IgD-negative memory B cell (primary cell): ENCODE measurements at places on chromosomes 11 and 22. TPM values are rescaled to one million over a fixed set of nuclear protein-coding genes. Genes with fewer than 3 reads are reported as not detected.

Gene SMTN
- 6.0 TPM for polyA plus RNA-seq

Gene LPXN
- polyA plus RNA-seq, result 141 TPM

Gene OMP
- polyA plus RNA-seq, result not detected

Gene CNIH2
- polyA plus RNA-seq, result not detected

Gene CLCF1
- polyA plus RNA-seq, result 5.1 TPM

Gene OR4C11
- polyA plus RNA-seq, result not detected

Gene PTPN5
- polyA plus RNA-seq, result not detected

Gene SYT7
- polyA plus RNA-seq, result not detected

Gene SCN3B
- polyA plus RNA-seq, result not detected

Gene UCP2
- 1,475 TPM for polyA plus RNA-seq

Gene LRRC10B
- polyA plus RNA-seq, result not detected

Gene SLC17A6
- polyA plus RNA-seq, result not detected

Gene TEX12
- 0.20 TPM for polyA plus RNA-seq

Gene BID
- polyA plus RNA-seq, result 40.9 TPM

Gene P2RY2
- 0.13 TPM for polyA plus RNA-seq

Gene NOX4
- not detected for polyA plus RNA-seq

Gene ENTHD1
- 0.23 TPM for polyA plus RNA-seq

Gene OR9I1
- not detected for polyA plus RNA-seq

Gene ANO1
- polyA plus RNA-seq, result not detected
